Thyroid gland (tissue), 4 donors: ENCODE measurements at places on chromosomes 5 and 9. TPM values are rescaled to one million over a fixed set of nuclear protein-coding genes. Genes with fewer than 3 reads are reported as not detected.

- DNase-seq = no peak
These were observed 673.1 kb upstream of the KLF4 start for GRCh38 chr9:108162664-108163063.

OR13C9 gene
- total RNA-seq = not detected

STC2 gene
- total RNA-seq = 12.0 TPM

NUTM2F gene
- not detected for total RNA-seq

LCN15 gene
- total RNA-seq = not detected

DNA sequence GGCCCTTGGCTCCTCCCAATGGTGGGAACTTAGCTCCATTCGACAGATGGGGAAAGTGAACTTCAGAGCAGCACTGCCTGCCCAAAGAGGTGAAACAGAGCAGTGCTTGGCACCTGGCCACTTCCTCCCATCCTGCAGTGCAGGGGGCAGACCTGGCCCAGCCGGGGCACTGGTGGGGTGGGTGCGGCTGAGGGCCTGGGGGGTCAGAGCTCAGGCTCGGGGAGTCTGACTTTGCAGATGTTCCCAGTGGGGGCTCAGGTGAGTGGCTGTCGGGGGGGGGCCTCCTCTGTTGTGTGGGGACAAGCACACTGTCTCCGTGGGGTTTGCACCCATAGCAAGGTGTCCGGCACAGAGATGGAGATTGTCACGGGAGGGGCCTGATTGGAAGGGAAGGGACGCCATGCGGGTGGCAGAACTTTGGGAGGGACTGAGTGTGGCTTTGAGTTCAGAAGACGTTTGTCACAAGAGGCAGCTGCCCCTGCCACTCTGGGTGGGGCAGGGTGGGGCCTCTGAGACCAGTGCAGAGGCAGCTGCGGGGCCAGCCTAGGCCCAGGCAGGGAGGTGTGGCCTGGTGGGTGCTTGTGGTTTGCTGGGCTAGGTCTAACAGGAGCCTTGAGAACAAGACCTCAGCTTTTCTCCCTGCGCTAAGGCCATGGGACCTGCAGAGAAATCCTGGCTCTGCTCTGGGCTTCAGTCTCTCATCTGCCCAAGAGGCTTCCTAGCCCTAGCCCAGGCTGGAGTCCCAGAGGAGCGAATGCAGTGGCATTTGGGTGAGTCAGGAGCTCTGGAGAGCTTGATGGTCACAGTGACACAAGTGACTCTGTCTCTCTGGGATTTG lies 2.5 kb downstream of the MYMK start:
- no peak for DNase-seq

EPB41L4A gene
- 42.6 TPM for total RNA-seq

GRCh38 chr5:135085133-135085935 lies 51.3 kb upstream of the PITX1 start:
- DNase-seq = no peak

PCA3 gene
- total RNA-seq = not detected

DNA sequence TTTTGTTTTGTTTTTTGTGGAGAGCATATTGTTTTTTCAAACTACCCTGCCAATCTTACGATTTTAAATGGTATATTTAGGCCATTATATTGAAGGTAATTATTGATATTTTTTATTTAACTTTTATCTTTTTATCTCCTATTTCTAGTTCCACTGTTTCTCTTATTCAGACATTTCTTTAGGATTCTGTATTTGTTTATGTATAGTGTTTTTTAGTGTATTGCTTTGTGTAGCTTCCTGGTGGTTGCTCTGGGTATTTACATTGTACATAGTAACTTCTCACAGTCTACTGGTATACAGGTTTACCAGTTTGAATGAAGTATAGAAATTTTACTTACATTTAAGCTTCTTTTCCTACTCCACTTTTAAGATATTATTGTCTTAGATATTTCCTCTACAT lies 63.2 kb downstream of the ERCC6L2 start:
- no peak for DNase-seq

GRCh38 chr5:56561455-56561854 lies 253.9 kb upstream of the MAP3K1 start:
- DNase-seq = no peak

- DNase-seq = peak; percentile 35
These were observed 28.4 kb downstream of the NNT start for GRCh38 chr5:43631182-43631910.

DNA sequence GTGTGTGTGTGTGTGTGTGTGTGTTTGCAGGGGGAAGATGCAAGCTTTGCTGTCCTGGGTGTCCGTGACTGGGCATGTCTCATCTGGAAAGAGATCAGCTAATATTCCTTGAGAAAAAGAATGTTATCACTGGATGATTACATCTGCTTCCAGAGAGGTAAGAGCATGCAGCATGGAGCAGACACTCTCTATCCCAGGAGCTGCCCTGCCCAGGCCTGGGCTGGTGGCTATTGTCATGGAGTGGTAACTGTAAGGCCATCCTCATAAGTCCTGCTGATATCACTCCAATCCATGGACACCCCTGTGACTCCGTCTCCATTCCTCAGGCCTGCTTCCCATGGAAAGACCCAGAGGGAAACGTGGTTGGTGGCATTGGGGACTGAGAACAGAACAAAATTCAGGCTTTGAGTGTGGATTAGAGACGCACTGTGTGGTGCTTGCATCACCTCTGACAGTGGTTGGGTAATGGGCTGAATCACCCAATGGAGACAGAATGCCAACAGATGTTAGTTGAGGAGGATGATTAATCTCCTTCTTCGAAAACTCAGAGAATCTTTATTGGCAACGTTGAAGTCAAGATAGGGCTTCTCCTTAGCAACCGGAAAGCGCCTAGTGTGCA lies 52.0 kb upstream of the KCNIP1 start:
- no peak for DNase-seq

MYMK gene
- total RNA-seq = not detected

ADAMTS13 gene
- 1.5 TPM for total RNA-seq

VLDLR gene
- total RNA-seq = 14.2 TPM

- no peak for DNase-seq
These were observed 15.8 kb downstream of the RICTOR start for GRCh38 chr5:39058178-39058921.
